Ureter (tissue), 1 donor: ENCODE measurements at places on chromosomes 5 and 9.
A peak's percentile ranks its signal among the peaks of the same experiment; 100 is the strongest.

- DNase-seq = no peak
Measured at GRCh38 chr9:93659837-93660177, 83.4 kb downstream of the PHF2 start.

GRCh38 chr5:177189416-177189815 lies 55.8 kb downstream of the NSD1 start:
- DNase-seq = no peak

- DNase-seq = no peak
Measured at GRCh38 chr9:24912767-24913166, 367.1 kb upstream of the IZUMO3 start.

DNA sequence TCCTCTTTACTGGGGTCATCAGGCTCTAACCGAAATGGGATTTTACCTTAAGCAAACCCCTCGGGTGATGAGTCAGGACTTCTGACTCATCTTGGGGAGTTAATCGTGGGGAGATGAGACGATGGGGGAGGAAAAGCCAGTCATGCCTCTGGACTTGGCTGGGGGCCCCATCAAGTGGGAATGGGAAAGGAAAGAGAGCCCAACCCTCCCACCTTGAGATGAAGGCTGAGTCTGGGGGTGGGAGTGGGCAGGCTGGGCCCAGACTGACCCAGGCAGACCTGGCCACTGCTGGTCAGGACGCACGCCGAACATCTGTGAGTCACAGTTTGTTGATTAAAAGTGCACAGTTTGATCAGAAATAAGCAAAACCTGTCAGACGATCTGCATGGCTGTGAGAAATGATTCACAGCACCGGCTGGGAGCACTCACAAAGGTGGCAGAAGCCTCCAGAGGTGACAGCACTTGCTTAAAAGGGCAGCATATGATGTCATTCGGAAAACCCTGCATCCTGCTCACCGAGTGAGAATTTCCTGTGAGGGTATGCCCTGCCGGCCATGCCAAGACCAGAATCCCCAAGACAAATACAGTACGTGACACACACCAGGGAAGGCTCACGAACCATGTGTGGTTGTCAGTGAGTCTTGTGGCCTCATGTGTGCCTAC lies 50.0 kb upstream of the SLC25A51 start:
- no peak for DNase-seq

- DNase-seq = no peak
Measured at GRCh38 chr9:7298123-7298522, 501.5 kb downstream of the DMAC1 start.

- DNase-seq = no peak
Measured at GRCh38 chr5:115374057-115374775, 77.8 kb upstream of the CCDC112 start.

DNA sequence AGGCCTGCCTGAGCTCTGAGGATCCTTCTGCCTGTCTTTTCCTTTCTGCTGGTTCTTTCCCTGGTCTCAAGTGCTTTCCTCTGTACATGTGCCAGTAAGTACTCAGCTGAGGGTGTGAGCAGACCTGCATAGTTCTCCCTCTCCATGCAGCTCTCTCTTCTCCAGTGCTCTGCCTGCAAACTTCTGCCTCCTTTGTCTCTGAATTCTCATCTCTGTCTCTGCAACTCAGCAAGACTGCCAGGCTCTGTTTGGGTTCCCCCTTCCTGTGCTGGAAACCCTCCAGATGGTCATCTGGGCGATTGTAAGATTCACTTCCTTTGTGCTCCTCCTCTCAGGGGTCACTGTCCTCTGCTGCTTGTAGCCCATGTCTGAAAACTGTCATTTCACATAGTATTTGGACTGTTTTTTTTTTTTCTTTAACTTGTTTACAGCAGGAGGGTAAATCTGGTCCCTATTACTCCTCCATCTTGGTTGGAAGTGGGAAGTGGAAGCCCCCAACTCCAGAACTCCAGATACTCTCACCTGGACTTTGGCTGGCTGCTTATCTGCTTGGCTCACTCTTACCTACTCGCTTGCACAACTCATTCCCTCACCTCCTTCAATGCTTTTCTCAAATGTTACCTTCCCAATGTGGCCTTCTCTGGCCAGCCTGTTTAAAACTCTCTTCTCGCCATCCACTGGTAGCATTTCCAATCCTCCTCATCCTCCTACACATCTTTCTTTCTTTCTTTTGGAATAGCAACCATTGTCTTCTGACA lies 175.3 kb upstream of the TBC1D2 start:
- no peak for DNase-seq

DNA sequence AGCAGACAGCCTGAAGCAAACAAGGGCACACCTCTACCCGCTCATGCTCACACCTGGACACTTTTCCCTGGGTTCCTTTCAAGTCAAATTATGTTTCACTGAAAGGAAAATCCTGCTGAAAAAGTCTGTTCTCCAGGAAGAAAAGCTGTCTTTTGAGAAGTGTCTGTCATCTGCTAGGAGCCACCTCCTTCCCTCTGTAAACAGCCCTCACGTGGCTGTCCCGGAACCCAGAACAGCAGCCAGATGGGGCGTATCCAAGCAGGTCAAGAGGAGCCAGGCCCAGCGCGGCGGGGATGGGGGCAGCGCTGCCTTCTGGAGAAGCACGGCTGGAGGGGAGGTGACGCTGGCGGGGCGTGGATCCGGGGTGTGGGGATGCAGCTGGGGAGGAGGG lies at the start of gene PNPLA7:
PNPLA7 (minus strand) TSS at position 172 of the 391 bp plus-strand sequence. CDS start 205 bp downstream, outside the sequence.
- DNase-seq = peak; percentile 92

DNA sequence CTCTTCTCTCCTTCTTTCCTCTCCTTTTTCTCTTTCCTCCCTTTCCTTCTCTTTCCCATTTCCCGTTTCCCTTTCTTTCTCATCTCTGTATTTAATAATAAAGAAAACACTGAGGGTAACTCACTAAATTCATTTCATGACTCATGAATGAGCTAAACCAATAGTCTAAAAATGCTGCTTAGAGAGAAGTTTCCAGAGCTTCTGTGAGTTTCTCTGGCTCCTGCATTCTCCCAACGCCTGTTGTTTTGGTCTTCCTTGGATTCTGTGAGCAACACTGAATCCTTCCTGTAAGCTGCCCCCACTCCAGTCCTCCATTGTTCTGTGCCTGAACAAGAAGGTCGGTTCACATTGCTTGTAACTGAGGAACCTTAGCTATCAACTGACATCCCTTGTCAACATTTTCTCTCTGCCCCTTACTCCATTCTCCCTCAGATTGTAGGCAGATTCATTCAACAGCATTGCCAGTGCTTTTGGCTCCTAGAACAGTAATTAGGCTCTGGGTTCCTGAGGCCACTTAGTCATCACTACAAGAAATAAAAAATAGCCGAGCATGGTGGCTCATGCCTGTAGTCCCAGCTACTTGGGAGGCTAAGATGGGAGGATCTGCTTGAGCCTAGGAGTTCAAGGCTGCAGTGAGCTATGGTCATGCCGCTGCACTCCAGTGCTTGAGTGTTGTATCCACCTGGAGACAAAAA lies 237.7 kb upstream of the KLF4 start:
- DNase-seq = no peak

GRCh38 chr9:108041551-108041950 lies 552.0 kb upstream of the KLF4 start:
- DNase-seq = no peak

DNA sequence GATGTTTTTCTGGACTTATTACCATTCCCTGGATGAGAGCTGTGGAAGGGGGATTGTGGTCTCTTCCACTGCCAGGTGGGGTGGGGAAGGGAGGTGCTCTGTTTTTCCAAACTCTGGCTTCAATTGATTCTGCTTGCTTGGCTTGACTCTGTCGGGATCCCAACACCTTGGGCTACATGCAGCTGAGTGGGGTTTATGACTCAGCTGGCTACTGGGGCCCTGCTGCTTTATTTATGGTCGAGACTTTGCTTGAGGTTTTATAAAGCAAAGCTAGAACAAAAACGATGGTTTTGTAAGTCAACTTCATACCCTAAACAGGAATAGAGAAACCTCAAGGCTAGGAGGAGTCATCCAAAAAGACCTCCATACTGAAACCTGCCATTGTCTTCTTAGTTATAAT lies 76.3 kb downstream of the AOPEP start:
- DNase-seq = no peak

DNA sequence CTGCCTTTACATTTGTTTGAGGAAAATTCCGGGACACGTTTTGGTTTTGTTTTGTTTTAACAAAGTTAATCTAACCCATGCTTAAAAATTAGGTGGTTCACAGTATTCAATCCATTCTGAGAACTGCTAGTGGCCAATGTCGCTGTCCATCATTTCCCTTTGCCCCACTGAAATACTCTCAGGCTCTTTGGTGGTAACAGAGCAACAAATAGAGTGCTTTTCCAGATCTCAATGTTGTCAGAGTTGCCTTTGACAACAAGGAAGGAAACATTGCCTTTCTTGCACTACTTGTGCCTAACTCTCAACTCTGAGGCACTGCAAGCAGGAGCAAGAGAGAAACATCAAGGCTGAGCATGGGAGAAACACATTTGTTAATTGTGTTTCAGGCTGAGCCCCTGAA lies 154.0 kb downstream of the MCTP1 start:
- DNase-seq = no peak

GRCh38 chr9:129569502-129570449 lies 51.1 kb downstream of the C9orf50 start:
- no peak for DNase-seq

GRCh38 chr5:180343110-180343830 lies 9.9 kb downstream of the GFPT2 start:
- no peak for DNase-seq

DNA sequence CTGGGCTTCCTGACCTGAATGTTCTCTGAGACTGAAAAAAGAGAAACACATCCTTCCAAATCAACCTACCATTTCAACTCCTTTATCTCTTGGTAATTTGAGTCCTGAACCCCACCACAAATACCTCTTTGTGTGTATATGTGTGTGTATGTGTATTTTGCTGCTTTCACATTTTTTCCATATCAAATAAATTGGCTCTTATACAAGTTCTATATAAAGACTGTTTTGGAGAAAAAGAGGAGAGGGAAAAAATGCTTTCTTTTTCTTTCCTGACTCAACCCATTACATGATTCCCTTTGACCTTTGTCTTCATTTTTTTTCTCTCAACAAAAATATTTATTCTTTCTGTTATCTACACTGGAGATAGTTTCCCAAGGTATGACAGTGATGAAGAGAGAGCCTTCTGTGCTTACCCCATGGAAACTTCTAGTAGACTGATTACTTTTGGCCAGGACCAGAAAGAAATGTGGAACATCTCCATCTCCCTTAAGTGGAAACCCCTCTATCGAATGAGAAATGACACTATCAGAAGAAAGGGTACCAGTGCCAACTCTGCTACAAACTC lies 85.3 kb downstream of the PAPPA start:
- no peak for DNase-seq

DNA sequence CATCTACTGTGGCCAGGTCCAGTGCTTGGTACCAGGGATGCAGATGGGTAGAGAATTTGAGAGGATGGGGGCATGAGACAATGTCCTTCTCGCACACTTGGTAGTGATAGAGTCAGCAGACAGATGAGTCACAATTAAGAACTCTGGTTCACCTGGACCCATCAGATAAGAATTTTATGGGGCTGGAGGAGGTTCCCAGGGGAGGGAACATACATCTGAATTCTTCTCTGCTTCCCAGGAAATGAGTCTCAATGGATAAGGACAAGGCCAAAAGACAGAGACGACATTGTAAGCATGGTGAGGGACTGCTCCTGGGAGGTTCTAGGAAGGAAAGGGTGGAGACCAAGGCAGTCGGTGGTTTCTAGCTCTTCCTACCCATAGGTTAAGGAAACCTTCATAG lies 5.3 kb downstream of the SLC4A9 start:
- DNase-seq = no peak

DNA sequence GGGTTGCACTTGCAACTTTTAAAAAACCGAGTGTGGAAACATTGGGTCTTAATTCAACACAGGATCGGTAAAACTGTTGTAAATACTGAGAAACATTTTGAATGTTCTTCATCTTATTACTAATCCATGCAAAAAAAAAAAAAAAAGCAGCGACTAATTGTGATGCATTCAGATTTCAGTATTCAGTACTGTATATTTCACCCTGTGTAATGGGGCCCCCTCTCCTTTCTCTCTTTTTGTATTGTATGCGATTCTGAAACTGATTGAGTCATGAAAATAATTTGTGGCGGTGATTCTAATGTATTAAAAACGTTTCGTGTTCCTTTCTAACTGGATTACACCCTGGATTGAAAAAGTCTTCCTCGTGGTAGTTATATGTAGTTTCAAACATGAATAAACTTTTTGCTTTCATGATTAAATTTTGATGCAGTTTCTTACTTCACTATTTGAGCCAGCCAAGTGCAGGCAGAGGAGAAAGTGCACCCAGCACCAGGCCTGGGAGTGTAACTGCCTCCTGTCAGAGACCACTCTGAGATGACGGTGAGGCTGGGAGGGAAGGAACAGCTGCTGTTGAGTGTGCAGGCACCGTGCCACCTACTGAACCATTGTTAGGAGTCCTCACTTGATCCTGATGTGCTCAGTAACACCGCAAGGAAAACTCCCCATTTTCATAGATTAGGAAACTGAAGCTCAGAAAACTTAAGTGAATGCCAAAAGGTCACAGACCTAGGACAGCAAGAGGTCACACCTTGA lies 220.0 kb downstream of the PBX3 start:
- DNase-seq = no peak

DNA sequence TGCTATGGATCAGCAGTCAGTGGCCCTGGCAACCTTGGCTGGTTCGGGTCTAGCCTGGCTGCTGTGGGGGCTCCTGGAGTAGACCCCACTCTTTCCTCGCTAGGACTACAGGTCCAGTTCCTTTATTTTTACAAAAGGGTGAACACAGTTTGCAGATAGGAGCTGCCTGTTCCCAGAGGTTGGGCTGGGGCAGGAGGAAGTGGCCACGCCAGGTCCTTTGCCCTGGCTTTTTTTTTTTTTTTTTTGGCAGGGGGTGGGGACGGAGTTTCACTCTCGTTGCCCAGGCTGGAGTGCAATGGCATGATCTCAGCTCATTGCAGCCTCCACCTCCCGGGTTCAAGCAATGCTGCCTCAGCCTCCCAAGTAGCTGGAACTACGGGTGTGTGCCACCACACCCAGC lies 7.9 kb downstream of the SLC2A6 start:
- DNase-seq = no peak

GRCh38 chr9:108776920-108777639 lies 78.7 kb downstream of the ACTL7B start:
- no peak for DNase-seq

GRCh38 chr9:111192650-111193049 lies 137.4 kb downstream of the OR2K2 start:
- DNase-seq = no peak

DNA sequence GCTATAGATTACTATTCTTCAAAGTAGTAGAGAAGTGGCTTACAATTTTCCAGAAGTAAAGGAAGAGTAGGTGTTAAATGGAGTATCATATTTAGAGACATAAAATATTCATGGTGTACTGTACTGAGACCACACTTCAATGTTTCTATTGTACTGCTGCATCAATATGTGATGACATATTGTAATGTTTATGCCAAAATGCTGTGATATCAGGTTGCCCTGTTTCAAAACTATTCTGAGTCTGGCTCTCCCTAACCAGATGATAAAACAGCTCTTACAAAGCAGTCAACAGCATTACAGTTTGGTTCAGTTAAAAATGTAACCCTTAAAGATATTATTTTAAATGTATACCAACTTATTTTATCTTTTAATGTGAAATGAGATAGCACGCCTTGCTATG lies 30.8 kb upstream of the ACOT12 start:
- DNase-seq = no peak
